ENCODE measurements at places on chromosomes 2 and 18.

- DNase-seq, result no peak
Observed at GRCh38 chr2:72931280-72931910, 14.1 kb downstream of the EMX1 start.

- no peak for DNase-seq
Observed at GRCh38 chr2:167749016-167749415, 498.4 kb downstream of the STK39 start.

- DNase-seq, result no peak
Observed at GRCh38 chr2:110637093-110637492, 40.8 kb downstream of the BUB1 start.

DNA sequence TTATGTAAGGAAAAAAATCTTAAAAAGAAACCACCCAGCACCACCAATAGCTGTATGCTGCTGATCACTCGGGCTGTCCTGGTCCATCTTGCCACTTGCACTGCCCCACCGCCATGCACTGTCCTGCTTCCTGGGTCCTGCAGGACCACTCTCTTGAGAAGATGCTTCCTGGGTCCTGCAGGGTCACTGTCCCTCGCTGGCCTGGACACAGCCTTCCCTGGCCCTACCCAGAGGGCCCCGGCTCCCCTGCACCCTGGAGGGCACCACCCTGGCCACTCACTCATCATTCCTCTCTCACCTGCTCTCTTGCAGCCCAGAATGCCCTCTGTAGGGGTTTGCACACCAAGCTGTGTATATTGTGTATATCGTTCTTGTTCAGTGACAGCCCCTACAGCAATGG is 2.4 kb upstream of the OTOS start:
- DNase-seq, result no peak

DNA sequence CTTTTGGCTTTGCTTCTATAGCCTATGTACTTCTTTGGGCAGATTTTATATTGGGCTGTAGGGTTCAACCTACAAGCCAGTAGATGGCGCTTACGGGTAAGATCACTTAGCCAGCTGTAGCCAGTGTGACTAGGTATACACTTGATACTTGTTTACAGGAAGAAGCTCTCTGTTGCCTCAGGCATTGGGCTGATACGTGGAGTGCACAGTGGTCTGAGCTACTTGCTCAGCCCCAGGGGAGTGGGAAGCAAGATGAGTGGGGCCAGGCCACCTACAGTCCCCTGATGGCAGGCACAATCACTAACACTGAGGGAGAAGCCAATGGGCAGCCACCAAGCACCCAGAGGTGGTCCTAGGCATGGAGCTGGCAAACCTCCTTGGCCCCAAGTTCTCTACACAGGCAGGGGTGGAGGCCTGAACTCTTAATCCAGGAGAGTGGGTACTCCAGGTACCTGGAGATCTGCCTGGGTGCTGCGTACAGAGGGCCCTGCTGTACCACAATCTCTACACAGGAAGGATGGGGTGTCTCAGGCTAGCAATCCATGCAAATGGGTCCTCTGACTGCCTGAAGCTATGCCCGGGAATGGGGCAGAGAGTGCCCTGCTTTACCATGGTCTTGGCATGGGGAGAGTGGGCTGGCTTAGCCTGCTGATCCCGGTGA is 122.2 kb downstream of the NCOA1 start:
- DNase-seq, result no peak

DNA sequence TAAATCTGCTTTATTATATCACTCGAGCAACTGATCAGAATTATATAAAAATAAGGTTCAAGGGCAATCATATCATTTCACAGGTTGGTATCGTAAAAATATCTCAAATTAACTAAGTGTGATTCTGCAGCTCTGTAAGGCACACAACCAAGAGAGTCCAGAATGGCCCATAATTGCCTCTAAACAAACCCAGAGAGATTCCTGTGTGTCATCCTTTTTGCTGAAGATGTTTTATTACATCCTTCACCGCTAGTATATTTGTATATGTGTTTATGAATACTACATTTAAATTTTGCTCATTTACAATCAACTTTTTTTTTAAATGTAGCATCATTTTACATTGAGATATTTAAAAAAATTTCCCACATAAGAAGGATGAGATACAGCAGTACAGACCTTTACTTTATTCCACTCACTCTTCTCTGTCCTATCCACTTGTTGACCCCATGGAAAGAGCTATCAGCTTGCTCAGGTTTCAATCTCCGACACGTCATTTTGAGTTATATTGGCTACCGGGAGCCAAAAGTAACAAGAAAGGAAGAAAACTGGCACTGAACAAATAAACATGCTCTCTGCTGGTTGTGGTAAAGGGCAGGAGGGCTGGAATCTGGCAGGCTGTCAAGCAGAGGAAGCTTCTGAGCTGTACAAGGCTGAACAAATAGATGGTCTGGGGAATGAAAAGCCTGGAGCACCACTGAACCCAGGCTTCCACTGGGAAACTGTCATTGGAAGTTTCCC is 23.1 kb downstream of the PLA2R1 start:
- no peak for DNase-seq

GRCh38 chr18:58501066-58501896 is 127.6 kb downstream of the ALPK2 start:
- DNase-seq, result no peak

GRCh38 chr2:165989851-165990250 is 36.3 kb upstream of the TTC21B start:
- no peak for DNase-seq

DNA sequence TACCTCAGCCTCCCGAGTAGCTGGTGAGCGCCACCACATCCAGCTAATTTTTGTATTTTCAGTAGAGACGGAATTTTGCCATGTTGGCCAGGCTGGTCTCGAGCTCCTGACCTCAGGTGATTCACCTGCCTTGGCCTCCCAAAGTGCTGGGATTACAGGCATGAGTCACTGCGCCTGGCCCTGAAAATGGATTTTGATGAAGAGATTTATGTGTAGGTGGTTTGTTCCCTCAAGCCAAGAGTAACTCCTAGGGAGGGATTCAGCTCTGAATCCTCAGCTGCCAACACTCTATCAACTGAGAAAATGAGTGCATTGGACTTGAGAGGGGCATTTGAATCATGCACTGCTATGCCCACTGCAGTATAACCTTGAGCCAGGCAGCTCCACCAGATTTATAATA is 17.5 kb upstream of the LIPG start:
- no peak for DNase-seq

DNA sequence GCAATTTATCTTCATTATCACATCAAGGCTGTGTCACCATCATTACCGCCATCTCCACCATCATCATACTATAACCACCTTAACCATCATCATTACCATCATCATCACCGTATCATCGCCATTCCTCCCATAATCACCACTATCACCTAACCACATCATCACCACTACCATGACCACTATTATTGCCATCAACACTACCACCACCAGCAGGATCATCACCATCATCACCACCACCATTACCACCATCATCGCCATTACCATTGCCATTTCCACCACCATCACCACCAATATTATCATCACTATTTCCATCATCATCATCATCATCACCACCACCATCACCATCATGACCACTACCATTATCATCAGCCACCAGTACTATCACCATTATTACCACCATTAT is 314.4 kb downstream of the CYP26B1 start:
- DNase-seq, result no peak

All from activated T-helper 1 cell treated with anti-CD3 and anti-CD28 coated beads, Interleukin-2, amount 50 U/mL, for 16 hours (primary cell).